ENCODE measurements at places on chromosomes 12 and 14.

- peak; percentile 88 for DNase-seq
Observed at GRCh38 chr12:114668151-114668885, 15.7 kb downstream of the TBX3 start.

GRCh38 chr12:4366090-4366489 is 13.4 kb downstream of the FGF23 start:
- DNase-seq: no peak

GRCh38 chr14:95216008-95216407 is 58.7 kb upstream of the DICER1 start:
- DNase-seq: no peak

DNA sequence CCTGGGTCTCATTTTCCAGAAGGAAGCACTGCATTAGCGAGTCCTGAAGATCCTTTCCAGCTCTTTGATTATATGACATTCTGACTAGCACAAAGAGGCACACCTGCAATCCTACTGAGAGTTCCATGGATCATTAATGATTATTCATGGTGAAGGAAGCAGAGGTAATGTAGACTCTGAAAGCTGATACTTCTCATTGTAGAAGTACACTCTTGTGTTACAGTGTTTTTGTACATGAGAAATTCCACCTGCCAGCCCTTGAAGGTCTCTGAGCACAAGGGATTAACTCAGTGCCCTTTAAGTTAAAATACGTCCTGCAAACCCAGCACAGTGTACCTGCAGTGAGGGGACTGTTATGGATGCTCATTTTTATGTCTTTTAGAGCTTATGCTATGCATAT is 558.8 kb upstream of the FBXO33 start:
- no peak for DNase-seq

DNA sequence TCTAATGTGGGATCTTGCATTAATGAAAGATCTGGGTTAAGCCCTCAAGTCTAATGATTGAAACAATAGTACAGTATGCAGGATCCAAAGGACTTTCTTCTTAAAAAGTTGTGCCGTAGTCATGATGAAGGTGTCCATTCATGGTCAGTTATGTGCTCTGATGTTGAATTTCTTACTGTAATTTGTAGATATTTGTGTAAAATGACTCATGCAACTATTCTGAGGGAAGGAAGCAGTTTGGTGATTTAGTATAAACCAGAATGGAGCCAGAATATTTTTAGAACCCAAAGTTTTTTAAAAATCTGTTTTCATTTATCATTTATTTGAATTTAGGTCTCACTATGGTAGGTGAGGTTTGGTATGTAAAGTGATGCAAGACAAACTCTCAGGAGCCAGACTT is 151.2 kb downstream of the AKAP6 start:
- DNase-seq: no peak

DNA sequence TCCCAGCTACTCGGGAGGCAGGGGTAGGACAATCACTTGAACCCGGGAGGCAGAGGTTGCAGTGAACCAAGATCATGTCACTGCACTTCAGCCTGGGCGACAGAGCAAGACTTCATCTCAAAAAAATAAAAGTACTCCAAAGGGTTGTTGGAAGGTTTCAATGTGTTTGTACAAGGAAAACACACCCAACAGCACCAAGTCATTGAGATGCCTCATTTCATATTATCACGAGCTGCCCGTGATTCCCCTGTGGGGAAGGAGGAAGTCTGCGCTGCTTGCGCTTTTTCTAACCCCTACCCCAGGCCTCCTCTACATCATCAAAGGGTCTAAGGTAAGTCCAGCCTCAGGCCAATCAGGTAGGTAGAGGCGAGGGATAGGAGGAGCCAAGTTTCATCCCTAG is 73.6 kb downstream of the KDM2B start:
- no peak for DNase-seq

- peak; percentile 38 for DNase-seq
Observed at GRCh38 chr14:93936245-93936644, 9.1 kb downstream of the FAM181A start.

DNA sequence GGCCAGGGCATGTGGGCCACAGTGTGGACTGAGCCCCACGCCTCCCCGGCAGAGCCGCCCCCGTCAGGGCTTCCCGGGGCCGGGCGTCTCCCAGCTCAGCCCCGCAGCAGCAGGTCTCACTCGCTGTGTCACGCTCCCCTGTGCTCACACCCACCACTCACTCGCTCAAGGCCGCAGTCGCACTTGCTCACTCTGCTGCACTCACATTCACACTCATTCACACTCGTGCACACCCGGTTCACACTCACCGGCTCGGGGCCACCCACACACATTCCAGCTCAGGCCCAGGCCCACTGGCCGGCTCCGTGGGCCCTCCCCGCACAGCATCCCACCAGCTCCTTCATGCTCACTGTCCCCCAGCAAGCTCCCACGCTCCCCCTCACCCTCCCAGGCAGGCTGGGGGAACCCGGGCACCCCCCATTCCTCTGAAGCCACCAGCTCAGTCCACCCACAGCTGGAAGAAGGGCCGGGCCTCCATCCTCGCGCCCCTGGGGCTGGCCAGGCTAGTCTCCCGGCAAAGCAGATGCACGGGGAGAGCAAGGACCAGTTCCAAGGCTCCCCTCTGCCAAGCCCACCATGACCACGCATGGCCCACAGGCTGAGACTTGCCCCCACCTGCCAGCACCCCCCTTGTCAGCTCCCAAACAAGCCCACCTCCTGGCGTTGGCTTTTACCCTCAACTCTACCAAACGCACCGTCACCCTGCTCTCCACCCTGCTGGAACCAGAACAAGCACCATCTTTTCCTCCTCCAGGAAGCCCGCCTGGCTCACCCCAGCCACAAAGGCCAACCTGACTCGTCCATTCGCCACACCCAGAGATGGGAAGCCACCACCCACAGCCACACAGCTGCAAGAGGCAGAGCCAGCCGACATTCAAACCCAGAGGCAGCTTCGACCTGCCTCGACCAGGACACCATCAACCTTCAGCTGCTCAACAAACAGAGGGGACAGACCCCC is 28.0 kb downstream of the NCOR2 start:
- DNase-seq: no peak

DNA sequence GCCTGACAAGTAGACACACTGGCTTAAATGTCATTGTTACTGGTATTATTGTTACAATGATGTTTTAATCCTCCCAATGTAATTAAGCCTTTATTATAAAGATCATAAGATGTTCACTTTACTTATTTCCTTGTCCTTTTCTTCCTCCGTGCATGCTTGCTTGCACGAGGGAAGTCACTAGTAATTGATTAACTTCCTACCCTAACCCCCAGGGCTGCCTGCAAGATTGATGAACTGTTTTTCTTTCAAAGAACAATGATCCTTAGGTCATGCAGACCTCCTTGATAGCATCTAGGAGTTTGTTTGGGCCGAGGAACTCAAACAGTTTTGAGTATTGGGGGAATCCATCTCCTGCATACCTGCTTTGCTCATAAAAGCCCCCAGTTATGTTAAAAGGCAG is 43.0 kb downstream of the GLRX5 start:
- DNase-seq: no peak

GRCh38 chr12:120015313-120015712 is 26.3 kb downstream of the BICDL1 start:
- DNase-seq: no peak

GRCh38 chr14:24160499-24160849 is 591 bp upstream of the IRF9 start:
- no peak for DNase-seq

- DNase-seq: no peak
Observed at GRCh38 chr12:3361146-3361545, 129.9 kb upstream of the PRMT8 start.

- no peak for DNase-seq
Observed at GRCh38 chr12:49872781-49873181, 29.9 kb upstream of the BCDIN3D start.

DNA sequence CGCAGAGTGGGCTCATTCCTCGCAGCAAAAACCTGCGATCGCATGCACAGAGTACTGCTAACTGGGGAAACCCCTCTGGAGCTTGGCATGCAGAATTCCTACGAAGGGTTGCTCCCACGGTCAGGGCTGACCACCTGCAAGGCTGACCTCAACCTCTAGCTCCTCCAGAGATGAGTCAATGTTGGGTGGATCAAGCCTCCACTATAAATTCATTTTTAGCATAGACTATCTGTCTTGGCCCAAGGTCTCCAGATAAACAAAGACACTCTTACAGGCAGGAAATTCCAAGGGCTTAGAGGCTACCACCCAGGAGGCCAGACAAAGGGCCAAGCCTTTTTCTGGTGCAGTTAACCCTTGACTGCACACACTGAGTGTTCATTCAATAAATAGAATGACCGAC is 296.5 kb downstream of the TMEM132D start:
- no peak for DNase-seq

DNA sequence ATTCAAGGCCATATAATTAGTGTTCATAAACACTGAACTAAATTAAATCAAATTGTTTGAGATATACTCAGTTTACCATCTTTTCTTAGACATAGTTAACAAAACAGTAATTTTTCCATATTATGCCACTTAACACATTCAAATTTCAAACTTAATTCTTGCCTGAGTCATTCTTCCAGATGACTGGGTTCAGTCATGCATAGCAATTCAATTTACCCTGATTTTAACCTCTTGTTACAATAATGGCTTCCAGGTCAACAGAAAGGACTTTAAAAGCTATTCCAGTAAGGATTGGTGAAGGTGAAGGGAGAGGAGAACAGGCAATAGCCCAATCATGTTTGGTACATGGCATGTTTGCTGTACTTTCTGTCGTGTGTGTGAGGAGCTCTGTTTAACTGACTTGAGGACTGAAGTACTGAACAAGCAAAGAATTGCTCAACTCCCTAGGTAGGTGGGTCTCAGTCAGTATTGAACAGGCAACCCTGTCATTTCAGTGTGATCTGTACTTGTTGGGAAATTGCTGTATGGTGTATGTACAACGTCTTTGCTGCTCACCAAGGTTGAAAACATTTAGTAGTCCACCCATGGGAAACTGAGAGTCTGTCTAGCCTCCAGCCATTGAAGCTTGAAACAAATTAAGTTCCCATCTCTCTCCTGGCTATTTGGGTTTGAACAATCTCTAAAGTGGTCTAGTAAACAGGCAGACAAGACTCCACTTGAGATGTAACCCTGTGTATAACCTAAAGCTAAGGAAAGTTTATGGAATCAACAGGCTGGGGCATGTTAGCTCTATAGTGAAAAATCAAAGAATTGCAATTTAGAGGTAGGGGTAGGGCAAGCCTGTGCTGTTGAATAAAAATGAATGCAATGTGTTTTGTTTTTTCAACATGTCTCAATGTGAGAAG is 327.2 kb downstream of the BTG1 start:
- no peak for DNase-seq

DNA sequence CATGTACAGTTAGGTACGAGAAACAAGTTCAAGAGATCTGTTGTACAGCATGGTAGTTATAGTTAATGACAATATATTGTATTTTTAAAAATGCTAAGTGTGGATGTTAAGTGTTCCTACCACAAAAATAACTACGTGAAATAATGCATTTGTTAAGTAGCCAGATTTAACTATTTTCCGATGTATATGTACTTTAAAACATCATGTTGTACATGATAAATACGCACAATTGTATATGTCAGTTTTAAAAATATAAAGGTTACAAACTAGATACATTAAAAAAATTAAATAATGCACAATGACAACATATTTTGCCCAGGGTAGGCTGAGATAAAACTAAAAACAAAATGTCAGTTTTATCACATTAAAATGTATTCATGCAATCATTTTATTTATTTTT is 285.1 kb upstream of the DCN start:
- no peak for DNase-seq

DNA sequence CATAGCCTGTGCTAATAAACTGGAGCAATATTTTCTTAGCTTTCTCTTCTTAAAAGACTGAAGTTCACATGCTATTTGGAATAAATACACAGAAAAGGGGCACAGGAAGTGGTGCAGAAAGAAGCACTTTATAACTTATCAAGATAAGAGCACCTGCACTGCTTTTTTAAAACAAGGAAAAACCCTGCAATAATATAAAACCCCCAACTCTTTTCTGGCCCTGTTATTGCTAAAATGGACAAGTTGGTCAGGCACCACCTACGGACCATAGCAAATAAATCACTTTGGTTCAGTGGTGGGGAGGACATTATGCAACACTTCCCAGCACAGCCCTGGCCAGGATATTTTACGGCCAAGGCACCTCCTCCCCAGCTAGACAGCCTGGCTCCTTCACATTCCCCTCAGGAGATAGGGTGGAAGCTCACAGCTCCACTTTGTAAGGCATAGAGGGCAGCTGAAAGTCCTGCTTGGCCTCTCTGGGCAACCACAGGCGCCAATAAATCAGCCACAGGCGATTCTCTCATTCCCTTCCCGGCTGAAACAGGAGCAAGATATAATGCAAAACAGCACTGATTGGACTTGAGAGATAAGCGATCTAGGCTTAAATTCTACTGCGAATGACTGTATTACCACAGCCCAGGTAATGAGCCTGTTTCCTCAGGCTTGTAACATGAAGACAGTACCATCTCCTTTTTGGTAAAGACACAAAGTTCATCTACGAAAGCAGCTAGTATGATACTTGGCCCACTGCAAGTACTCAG is 2.0 kb downstream of the ZBTB25 start:
- DNase-seq: no peak

- DNase-seq: peak; percentile 27
Observed at GRCh38 chr14:60723116-60723906, 840 bp downstream of the SIX4 start.

DNA sequence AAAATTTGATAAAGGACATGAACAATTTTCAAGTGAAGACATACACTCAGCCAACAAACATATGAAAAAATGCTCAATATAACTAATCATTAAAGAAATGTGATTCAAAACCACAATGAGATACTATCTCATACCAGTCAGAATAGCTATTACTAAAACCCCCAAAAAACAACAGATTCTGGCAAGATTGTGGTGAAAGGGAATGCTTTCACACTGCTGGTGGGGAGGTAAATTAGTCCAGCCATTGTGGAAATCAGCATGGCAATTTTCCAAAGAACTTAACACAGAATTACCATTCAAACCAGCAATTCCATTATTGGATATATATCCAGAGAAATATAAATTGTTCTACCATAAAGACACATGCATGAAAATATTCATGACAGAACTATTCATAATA is 18.7 kb upstream of the TAS2R14 start:
- no peak for DNase-seq

GRCh38 chr12:121263206-121263935 is 33.1 kb downstream of the CAMKK2 start:
- no peak for DNase-seq

DNA sequence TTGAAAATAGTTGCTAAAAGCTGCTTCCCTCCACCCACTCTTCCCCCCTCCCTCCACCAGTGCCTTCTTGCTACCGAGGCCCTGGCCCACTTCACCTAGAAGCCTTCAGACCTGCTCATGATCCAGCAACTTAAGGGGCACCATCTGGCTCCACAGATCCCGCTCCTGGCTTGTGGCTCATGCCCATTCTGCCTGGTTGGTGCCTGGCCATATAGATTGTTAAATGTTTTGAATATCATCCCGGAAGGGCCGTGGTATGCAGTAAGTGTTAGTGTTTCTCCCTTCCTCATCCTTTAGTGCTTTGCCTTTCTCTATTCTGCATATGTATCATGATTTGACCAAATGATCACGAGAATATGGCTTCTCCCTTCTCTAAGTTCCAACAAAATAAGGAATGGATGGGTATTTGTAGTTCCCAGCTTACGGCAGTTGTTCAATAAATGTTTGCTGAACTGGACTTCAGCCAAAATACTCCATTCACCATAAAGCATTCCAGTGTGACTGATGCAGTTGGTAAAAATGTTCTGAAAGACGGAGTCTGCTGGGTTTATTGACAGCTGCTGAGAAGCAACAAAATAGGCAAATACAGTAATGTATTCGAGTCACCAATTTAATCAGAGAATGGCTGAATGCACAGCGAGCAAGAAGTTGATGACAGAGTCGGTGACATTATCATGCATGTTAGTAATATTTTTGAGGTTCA is 30.7 kb downstream of the GRIP1 start:
- DNase-seq: peak; percentile 31

- no peak for DNase-seq
Observed at GRCh38 chr12:86331012-86331411, 74.8 kb upstream of the MGAT4C start.
